ENCODE measurements at places on chromosomes 5 and 9.

DNA sequence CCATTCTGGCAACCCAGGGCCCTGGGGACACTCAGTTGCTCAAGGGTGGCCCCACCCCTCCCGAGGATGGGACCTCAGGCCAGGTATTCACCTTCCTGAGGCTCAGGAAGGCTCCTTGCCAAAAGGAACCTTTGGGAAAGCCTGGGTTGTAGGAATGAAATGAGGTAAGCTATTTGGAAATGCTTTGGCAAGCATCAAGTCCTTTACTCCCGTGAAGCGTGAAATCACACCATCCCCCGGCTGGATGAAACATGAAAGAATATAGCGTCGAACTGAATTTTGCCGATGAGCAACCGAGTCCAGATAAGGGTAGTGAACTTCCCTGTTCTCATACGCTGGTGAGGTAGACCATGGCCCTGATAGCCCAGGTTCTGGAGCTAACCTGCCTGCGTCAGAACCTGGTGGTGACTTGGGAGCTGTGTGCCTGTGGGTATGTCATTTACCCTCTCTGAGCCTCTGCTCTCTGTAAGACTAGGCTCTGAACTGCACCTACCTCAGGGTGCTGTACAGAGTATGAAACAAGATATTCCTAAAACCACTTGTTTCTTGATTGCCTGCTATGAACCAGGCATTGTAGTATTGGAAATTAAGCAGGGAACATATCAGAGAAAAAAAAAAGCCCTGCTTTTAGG is 105.3 kb upstream of the BOD1 start:
- DNase-seq: no peak

- DNase-seq: no peak
Observed at GRCh38 chr5:39697881-39698280, 273.1 kb upstream of the DAB2 start.

GRCh38 chr5:96470785-96471184 is 37.7 kb upstream of the PCSK1 start:
- no peak for DNase-seq

- DNase-seq: peak; percentile 78
Observed at GRCh38 chr5:58240322-58240721, 219.6 kb downstream of the PLK2 start.

- no peak for DNase-seq
Observed at GRCh38 chr5:143239882-143240518, 163.5 kb downstream of the NR3C1 start.

DNA sequence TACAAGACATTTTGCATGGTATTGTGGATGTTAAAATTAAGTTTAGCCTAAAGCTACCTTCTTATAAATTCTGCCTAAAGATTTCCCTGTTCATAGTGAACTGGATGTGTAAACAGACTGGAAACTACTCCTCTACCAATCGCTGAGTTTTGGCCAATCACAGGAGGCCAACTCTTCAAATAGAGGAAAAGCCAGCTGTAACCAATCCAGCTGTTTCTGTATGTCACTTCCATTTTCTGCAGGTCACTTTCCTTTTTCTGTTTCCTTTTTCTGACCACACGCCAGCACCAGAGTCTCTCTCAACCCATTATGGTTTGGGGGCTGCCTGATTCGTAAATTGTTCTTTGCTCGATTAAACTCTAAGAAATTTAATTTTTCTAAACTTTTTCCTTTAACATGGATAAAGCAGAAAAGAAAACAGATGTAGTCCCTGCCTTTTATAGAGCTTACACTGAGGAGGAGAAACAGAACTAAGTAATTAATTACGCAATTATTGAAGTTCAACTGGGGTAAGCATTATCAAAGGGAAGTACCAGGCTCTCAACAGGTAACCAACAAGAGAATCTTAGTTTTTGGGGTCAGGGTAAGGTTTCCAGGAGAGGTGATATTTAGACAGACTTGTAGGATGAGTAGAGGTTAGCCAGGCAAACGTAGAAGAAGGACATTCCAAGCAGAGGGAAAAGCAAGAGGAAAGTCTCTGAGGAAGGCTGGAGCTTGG is 27.7 kb downstream of the RANBP3L start:
- no peak for DNase-seq

DNA sequence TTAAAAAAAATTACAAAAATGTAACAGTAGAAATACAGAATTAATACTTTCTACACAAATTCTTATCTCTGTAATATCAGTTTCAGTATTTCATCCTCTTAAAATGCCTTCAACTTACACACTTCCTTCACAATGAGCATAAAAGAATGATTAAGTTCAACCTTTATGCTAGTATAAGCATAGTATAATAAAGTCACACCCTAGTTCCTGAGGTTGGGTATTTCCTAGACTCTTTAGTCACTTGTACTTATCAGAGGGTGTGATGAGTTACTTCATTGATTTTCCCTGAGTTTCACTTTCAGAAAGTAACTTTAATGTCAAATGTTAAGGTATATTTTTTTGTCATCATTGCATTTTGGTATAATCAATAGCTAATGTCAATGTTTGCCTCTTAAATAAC is 302.4 kb downstream of the PDE4D start:
- no peak for DNase-seq

DNA sequence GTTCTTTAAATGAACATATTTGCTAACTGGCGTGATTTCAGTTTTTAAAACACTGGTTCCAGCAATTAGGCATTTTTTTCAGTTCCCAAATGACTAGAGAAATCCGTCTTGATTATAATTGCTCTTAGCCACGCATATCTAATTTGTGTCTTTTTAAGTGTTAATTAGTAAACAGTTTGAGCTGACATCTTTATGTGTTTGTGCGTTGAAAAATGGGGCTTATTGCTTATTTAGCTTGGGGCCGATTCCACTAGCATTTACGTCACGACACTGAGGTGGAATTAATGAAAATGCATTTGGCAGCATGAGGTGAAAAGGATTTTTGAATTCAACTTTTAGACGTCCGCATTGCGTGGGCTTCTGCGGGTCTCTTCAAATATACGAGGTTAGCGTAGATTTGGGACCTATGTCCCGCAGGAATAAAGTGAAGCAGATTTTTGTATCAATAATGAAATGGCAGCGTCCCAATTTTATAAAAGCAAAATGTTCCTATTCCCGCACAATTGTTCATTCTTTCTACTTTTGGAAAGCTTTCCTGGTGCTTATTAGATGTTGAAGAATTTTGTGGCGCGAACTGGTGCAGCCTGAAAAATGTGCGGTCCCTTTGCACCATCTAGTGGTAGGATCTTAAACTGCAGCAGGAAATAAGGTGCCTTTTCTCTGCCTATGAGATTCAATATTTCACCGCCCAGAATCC is 122.7 kb upstream of the LMX1B start:
- DNase-seq: peak; percentile 83

- no peak for DNase-seq
Observed at GRCh38 chr5:30900367-30900766, 293.1 kb upstream of the CDH6 start.

DNA sequence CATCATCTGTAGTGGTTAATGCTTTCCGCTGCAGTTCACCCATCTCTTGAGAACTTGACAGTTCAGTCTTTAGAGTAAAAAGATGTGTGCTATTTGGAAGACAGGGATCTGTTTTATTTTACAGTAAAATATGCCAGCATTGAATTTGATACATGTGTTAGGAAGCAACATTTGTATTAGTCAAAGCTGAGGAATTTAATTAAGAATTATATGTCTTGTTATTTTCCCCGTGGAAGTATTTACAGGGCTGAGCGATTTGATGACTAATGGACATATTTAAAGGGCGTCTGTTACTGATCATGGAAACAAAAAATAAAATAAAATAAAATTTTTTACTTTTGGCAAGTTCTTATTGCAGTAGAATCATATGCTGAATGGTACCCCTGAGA is 101.3 kb downstream of the PAM start:
- DNase-seq: peak; percentile 55
